ENCODE measurements at places on chromosomes 4 and X. TPM values are rescaled to one million over a fixed set of nuclear protein-coding genes. Genes with fewer than 3 reads are reported as not detected.

The FHDC1 gene
- 1.2 TPM for total RNA-seq

The ZDHHC15 gene
- 0.77 TPM for total RNA-seq

The SMPX gene
- not detected for total RNA-seq

The ZXDA gene
- 3.3 TPM for total RNA-seq

- DNase-seq, result peak; percentile 9
Measured at GRCh38 chr4:7171191-7171900, 21.0 kb upstream of the SORCS2 start.

DNA sequence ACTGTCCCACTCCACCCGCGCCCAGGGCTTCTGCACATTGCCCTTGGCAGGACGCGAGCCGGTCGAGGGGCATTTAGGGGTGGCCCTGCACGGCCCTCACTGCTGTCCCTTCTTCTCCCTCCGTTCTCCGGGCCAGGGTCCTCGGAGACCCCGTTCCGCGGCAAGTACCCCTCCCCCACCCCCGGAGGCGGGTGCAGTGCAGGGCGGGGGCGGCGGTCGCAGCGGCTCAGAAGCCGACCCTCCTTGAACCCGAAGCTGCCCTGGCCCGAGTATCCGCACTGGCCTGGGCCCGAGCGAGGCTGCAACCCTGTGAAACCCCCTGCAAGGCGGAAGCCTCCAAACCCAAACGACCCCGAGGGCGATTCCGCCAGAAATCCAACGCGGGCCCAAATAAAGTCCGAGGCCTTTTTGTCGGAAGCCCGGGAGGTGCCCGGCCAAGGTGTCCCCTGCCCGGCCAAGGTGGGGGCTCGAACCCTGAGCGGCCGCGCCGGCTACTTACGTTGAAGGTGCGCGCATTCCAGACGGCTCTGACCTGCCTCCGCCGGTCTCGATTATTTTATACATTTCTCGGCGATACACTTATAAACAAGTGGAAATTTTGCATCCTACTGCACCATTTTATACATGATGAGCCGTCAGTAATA lies 53.1 kb upstream of the TMEM33 start:
- DNase-seq, result no peak

GRCh38 chr4:149690726-149691125 lies 124.9 kb downstream of the IQCM start:
- no peak for DNase-seq

GRCh38 chr4:160414496-160414895 lies 1311.6 kb downstream of the RAPGEF2 start:
- no peak for DNase-seq

DNA sequence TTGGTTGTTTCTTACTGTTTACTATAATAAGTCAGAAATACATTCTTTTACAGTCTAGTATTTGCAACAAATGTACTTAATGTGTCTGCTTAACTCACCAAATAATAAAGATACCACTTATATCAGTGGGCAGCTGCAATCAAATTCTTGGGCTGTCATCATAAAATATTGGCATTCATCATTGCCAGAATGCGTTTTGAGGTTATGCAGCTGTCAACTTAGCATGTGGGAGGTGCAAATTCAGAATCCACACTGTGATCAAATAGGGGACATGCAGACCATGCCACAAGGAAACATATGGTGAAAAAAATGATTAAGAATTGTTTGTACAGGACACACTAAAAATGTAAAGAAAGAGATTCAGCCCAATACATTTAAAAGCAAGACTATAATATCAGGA lies 86.5 kb downstream of the HCCS start:
- no peak for DNase-seq

DNA sequence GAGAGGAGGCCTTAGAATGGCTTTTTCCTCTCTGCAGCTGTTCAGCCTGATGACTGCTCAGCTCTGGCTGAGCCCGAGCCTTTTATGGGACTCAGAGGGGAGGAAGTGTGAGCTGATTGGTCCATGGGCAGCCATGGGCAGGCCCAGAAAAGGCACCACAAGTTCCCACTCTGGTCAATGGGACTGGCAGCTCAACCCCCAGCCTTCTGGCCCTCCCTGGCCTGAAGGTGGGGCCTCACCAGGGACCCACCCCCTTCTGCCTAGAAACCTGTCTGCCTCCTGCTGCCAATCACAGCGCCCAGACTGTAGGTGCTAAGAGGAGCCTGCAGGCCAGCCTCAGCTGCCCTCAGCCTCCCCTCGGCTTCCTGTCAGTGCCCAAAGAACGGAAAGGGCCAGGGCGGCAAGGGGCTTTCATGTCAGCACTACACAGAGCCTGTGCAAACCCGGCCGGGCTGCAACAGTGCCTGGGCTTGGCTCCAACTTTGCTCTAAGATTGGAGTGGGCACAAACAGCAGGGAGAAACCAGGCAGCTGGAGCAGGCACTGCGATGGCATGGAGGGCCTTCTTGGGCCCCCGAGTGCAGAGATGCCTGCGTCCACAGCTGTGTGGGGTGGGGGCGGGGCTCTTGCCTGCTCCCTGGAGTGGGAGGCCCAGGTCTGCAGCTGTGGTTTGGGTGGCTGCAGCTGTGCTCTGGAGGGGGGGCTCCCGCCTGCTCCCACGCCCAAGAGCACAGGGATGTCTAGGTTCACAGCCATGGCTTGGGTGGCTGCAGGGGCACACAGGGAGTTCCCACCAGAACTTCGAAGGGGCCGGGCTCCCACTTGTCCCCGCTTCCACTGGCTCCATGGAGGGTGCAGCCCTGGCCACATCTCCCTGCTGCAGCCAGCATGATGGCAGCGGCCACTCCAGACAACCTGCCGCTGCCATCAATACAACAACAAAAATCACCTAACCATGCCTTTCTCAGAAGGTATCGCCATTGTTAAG lies 92.6 kb downstream of the NXF2 start:
- DNase-seq, result peak; percentile 73

- no peak for DNase-seq
Measured at GRCh38 chrX:106404512-106404911, 207.3 kb upstream of the RADX start.

- no peak for DNase-seq
Measured at GRCh38 chrX:110409925-110410324, 51.3 kb downstream of the RTL9 start.

DNA sequence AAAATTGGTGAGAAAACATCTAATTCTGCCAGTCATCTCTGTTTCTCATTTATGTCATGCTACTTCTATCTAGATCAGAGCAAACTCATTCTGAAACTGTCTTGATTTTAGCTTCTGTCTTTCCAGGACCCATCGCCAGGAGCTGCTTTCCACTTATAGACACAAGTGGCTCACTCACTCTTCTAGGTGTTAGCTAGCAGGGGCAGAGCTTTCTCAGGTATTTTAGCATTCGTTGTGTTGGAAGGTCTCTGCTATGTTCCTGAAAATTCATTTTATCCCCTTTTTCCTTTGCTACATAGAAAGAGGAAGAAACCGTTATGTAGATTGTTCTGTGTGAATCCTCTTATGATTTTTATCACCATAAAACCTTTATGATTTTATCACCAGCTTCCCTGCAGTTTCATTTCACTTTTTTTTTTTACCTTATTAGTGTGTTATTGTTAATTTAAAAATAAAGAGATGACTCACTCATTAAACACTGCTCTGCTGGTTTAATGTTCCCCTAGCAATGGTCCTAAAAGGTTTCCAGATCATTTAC lies 246.6 kb upstream of the AADAT start:
- no peak for DNase-seq

DNA sequence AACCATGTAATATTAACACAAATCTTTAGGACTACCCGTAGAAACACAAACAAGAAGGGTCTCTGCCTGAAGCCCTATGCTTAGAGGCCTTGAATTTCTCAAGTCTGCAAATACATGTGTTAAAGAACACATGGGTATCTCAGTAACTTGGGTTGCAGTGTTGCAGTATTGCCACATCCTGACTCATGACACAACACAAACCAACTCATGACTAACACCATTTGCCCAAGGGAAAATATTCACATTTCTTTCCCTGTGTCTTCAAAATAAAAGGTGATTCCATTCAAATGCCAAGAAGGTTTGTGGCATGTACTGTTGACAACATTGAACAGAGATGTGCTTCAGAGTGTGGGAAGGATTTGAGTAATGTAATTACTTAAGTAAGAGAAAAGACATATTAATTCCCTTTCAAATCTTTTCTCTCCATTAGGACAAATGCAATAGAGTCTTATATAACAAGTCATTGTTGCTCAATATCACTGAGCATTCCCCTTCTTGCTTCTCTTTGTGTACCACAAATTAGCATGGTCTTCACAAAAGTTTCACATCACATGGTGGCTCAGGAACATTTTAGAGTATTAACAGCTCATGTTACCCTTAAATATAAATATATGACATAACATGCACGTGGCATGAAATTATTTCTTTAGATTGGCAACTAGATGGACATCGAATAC lies 487.1 kb downstream of the STPG2 start:
- no peak for DNase-seq

DNA sequence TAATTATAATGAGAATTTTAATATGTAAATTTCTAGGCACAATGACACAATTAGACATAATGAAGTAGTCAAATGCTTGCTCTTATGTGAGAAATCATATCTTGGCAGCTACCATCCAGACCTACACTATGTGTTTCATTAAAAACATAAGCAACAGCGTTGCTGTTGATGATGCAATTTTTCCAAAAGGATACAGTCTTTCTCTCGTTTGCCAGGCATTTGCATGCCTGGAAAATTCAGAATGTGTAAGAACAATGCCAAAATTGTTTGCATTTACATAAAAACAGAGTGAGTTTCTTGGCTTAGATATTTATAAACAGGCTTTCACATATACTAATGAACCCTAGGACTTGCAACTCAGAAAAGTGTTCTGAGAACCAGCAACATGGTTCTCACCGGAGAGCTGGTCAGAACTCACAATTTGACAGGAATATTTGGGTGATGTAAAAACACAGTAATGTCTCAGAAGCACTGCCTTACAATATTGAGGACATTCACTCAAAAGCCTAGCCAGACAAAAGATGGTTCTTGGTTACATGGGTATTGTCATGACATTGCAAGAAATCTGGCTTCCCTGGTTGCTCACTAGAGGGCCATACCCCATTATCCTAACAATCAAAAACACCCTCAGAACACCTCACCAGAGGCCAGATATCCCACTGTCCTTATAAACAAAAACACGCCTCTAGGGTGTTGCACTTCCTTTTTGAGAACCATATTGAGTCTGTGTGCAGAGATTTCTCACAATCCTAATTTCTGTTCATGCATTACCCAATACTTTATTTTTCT lies 1029.0 kb upstream of the AGA start:
- DNase-seq, result no peak

DNA sequence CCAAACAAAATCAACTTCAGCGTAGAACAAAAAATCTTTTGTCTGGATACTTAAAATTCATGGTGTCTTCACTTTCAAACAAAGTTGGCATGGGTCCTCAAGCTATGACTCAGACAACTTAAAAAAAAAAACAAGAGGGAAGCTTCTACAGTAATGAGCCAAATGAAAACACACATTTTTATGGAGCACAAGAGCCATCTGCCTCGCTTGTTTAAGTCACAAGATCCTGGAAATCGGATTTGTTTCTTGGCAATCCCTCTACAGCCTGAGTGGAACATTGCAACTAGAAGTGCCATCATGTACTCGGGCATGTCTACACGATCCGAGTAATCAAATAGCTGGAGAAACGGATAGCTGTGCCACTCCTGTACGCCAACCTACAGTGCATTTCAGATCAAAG lies 22.6 kb downstream of the LAMP2 start:
- DNase-seq, result no peak

DNA sequence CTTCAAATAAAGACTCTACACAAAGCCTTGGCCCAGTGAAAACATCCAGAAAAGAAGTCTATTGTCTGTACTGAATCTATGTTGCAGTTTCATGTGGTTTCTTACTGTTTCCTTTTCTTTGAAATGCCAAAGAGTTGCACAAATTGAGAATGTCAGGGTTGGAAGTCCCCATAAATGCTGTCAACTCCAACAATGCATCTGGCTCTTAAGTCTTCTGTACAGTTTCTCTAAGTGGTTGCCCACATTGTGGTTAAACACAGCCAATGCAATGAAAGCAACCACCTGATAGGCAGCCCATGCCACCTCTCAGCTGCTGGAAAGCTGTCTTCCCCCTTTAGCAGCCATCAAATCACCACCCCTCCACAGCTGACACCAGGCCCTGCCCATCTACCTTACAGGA lies 67.2 kb upstream of the C1GALT1C1 start:
- no peak for DNase-seq

- no peak for DNase-seq
Measured at GRCh38 chr4:51855751-51856150, 12.8 kb downstream of the DCUN1D4 start.

DNA sequence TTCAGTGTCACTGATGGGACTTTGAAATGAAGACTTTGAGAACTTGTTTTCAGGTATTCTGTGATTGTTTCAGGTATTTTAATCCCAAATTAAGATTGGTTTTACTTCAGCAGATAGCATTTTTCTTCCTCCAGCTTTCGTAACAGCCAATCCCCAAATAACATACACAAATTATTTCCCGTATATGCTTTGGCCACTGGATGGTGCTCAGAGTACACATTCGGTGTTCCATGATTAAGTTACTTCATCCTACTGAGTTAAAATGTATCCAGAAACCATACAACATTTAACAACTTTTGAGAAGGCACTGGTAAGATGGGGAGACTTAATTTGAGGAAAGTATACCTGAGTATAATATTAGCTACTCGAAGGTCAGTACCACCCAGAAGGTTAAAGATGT lies 233.4 kb upstream of the FAM47A start:
- DNase-seq, result no peak

DNA sequence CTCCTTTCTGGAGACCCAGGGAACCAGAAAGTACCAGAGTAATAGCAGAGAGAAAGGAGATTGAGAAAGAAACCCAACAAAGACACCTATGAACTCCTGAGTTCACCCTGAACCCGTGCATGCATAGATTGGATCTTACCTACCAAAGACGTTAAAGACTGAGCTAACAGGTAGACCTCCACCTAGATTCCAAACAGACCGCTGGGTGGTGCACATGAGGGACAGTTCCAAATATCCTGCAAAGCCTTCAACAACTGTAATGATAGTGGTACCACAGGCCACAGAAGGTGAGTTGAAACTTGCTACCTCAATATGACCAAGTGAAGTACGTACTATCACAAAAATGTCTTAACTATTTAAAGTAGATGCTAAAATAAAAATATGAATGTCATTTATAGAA lies 34.0 kb upstream of the NR0B1 start:
- no peak for DNase-seq

GRCh38 chr4:154230091-154230490 lies 261.5 kb downstream of the DCHS2 start:
- no peak for DNase-seq

DNA sequence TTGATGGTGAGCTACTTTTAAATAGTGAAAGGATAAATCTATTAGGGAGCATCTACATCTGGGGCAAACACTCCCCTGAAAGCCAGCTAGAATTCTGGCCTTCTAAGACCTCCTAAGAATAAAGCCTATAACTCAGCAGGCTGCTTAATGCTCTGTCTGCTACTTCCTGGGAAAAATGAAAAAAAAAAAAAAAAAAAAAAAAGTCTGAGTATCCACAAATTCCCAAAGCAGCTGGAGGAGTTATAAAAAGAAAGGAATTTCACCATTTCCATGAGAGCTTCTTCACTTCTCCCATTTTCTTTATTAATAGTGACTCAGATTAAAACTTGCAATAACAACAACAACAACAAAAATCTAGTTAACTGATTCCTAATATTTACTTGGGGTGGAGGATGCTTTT lies 511.2 kb downstream of the INPP4B start:
- no peak for DNase-seq

All from mesenteric fat pad (tissue), 1 donor.